Mesothelial cell of epicardium (in vitro differentiated cells): ENCODE measurements at places on chromosomes 3 and 15.
A peak's percentile ranks its signal among the peaks of the same experiment; 100 is the strongest.

DNA sequence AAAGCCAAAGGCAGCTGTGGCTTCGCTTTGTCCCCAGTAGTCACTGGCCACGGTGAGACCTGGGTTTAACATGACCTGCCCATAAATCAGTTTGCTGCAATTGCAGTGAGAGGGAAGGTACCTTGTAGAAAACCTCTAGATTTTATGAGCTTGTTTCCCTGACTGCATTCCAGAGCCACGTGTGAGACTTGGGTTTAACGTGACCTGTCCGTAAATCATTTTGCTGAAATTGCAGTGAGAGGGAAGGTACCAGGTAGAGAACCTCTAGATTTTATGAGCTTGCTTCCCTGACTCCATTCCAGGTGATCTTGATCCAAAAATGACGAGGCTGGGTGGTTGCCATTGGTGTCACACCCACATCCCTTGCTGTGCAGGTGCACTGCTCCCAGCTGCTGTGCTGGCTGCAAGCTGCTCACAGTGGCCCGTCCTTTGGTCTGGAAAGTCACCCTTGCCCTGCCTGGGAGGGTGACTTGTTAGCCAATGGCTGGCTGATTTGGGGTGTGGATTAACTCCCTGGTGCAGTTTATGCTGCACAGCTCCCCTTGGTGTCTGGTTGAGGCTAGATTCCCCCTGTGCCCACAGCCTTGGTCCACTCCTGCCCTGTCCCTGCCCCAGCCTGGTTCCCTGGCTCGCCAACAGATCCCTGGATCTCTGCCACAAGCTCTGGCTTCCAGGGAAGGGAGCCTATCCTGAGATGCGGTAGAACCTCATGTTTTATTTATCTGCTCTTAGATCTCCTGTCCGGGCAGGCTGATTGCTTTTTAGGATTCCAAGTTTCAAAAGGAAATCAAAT is 192.7 kb upstream of the CTDSPL start:
- no peak for DNase-seq
- H3K4me3 ChIP-seq, result no peak overlapping the region
- peaks cover 4% of the 10 kb centered on the region for H3K27me3 ChIP-seq
- H3K4me1 ChIP-seq, result peaks cover 51% of the 10 kb centered on the region
- peak overlapping the region; percentile 11 for H3K27ac ChIP-seq

GRCh38 chr15:28006116-28006905 is 92.8 kb downstream of the OCA2 start:
- no peaks in the 10 kb centered on the region for H3K4me1 ChIP-seq
- DNase-seq, result no peak
- H3K27me3 ChIP-seq, result peaks cover 4% of the 10 kb centered on the region
- no peaks in the 10 kb centered on the region for H3K36me3 ChIP-seq
- no peak overlapping the region for H3K4me3 ChIP-seq
- H3K27ac ChIP-seq, result no peak overlapping the region

GRCh38 chr15:73684581-73685455 is 635 bp downstream of the CD276 start:
- H3K4me1 ChIP-seq, result peaks cover 24% of the 10 kb centered on the region
- peak overlapping the region; percentile 86 for H3K27ac ChIP-seq
- H3K4me3 ChIP-seq, result peak overlapping the region; percentile 85
- no peaks in the 10 kb centered on the region for H3K27me3 ChIP-seq

DNA sequence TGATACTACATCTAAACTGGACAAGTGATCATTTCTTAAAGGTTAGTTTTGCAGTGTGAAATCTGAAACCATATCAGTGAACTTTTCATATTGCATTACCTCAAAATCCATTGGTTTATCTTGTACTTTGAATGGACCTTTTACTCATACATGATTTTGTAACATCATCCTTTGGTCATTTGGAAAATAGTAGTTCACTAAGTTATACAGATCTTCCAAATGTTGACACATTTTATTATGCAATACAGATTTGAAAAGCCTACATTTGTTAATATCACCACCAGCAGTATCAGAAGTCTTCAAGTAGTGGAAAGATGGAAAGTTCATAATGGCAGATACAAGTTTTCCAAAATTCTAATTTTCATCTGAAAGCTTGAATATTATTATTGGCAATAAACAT is 64.0 kb upstream of the CDV3 start:
- H3K4me3 ChIP-seq, result no peak overlapping the region
- H3K27me3 ChIP-seq, result no peaks in the 10 kb centered on the region
- H3K36me3 ChIP-seq, result no peaks in the 10 kb centered on the region
- peaks cover 4% of the 10 kb centered on the region for H3K4me1 ChIP-seq

DNA sequence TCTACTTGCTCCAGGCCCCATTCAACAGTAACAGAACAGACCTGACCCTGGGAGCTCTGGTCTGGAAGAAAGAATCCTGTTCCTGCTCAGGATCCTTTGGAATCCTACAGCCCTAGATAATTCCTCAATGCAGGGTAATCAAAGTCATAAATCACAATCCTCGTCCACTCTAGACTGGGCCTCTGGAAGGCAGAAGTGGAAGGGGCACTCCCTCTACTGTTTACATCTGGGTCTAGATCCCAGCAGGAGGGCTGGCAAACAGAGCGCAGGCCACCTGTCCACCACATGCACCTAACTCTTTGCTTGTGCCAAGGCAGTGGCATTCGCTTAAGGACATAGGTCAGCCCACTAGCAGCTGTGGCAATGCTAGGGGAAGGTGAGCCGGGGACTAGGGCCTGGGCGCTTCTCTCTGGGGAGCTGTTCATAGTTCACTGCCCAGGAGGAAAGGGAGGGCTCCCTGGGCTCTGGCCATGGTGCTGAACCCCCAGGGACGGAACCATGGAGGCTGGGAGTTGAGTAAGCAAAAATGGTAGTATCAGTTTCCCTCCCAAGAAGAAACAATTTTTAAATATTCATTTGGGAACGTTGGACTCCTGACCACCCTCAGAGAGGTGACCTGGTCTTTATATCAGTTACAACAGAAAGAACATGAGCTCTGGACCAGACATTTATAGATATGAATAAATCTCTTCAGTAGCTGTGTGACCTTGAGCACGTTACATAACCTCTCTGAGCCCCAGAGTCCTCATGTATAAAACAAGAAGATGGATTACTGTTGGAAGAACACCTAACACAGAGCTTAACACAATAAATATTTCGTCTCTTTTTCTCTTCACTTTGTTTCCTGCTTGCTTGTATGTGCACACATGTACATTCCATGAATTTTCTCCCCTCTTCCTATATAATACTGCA is 90.2 kb downstream of the NTRK3 start:
- H3K4me1 ChIP-seq, result no peaks in the 10 kb centered on the region
- no peaks in the 10 kb centered on the region for H3K36me3 ChIP-seq
- H3K27ac ChIP-seq, result no peak overlapping the region
- peaks cover 27% of the 10 kb centered on the region for H3K27me3 ChIP-seq
- DNase-seq, result peak; percentile 40

DNA sequence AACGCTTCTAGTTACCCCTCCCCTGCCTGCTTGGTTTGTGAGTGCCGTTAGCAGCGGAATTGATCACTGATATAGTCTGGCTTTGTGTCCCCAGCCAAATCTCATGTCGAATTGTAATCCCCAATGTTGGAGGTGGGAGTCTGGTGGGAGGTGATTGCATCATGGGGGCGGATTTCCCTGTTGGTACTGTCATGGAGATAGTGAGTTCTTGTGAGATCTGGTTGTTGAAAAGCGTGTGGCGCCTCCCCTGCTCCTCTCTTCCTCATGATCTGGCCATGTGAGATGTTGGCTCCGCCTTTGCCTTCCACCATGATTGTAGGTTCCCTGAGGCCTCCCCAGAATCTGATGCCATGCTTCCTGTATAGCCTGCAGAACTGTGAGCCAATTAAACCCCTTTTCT is 47.3 kb upstream of the PGPEP1L start:
- H3K4me3 ChIP-seq, result no peak overlapping the region
- H3K27me3 ChIP-seq, result peaks cover 6% of the 10 kb centered on the region

DNA sequence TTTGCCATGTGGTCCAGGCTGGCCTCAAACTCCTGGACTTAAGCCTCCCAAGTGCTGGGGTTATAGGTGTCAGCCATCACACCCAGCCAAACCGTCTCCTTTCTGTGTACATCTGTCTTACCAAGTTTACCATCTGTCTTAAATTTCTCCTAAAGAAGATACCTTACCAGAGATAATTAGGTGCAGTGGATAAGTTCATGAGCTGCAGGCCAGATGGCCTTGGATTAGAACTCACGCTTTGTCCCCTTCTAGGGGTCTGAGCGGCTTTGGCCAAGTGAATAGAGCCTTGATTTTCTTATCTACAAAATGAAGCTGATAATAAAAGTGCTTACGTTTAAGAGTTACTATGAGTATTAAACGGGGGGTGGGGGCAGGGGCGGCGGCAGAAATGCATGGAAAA is 103.9 kb downstream of the SUCLG2 start:
- no peaks in the 10 kb centered on the region for H3K27me3 ChIP-seq
- no peak overlapping the region for H3K27ac ChIP-seq
- no peak for DNase-seq

- peaks cover 71% of the 10 kb centered on the region for H3K27me3 ChIP-seq
- no peaks in the 10 kb centered on the region for H3K36me3 ChIP-seq
- peaks cover 7% of the 10 kb centered on the region for H3K4me1 ChIP-seq
- DNase-seq, result no peak
- H3K27ac ChIP-seq, result no peak overlapping the region
- no peak overlapping the region for H3K4me3 ChIP-seq
Observed at GRCh38 chr3:140748903-140749302, 71.0 kb downstream of the TRIM42 start.

- no peaks in the 10 kb centered on the region for H3K36me3 ChIP-seq
- H3K27me3 ChIP-seq, result peaks cover 17% of the 10 kb centered on the region
- peaks cover 7% of the 10 kb centered on the region for H3K4me1 ChIP-seq
- H3K4me3 ChIP-seq, result no peak overlapping the region
- no peak for DNase-seq
Observed at GRCh38 chr15:66063147-66063546, 190.4 kb downstream of the MEGF11 start.

GRCh38 chr3:8757551-8758518 is 11.6 kb downstream of the OXTR start:
- H3K27ac ChIP-seq, result no peak overlapping the region
- H3K36me3 ChIP-seq, result no peaks in the 10 kb centered on the region
- H3K4me3 ChIP-seq, result no peak overlapping the region
- H3K27me3 ChIP-seq, result no peaks in the 10 kb centered on the region
- H3K4me1 ChIP-seq, result no peaks in the 10 kb centered on the region
- DNase-seq, result peak; percentile 33
